ENCODE measurements at places on chromosomes 1 and 21.

- no peaks in the 10 kb centered on the region for H3K4me1 ChIP-seq
- H3K4me3 ChIP-seq = no peak overlapping the region
- no peak for DNase-seq
- no peak overlapping the region for H3K27ac ChIP-seq
These were observed 19.0 kb downstream of the BCAR3 start for GRCh38 chr1:93662481-93663207.

- H3K4me1 ChIP-seq = no peaks in the 10 kb centered on the region
- H3K4me3 ChIP-seq = no peak overlapping the region
- DNase-seq = no peak
- H3K27ac ChIP-seq = no peak overlapping the region
- H3K27me3 ChIP-seq = no peaks in the 10 kb centered on the region
These were observed 52.6 kb downstream of the KIF21B start for GRCh38 chr1:200970771-200971427.

- no peaks in the 10 kb centered on the region for H3K4me1 ChIP-seq
- H3K36me3 ChIP-seq = no peaks in the 10 kb centered on the region
- no peak overlapping the region for H3K27ac ChIP-seq
- no peak for DNase-seq
These were observed 178.8 kb downstream of the NRIP1 start for GRCh38 chr21:14886001-14886400.

DNA sequence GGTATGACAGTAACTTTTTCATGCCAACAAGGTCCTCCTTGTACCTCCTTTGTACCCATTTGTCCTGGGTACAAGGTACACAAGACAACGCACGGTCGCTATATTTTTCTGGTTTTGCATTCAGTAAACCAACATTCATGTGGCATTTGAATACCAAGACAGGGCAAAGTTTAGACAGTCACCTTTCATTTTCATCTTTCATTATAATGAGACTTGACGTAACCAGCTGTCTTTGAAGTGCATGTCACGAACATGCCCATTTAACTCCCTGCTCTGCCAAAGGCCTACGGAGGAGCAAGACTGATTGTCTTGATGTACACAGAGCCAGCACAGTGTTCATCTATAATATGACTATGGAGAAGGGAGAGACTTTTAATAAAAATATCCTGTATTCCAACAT, 91.0 kb downstream of the SETD4 start:
- H3K27ac ChIP-seq = no peak overlapping the region
- H3K36me3 ChIP-seq = no peaks in the 10 kb centered on the region
- DNase-seq = no peak

GRCh38 chr21:39664586-39664985, 51.8 kb downstream of the B3GALT5 start:
- DNase-seq = no peak
- no peaks in the 10 kb centered on the region for H3K36me3 ChIP-seq
- H3K27me3 ChIP-seq = no peaks in the 10 kb centered on the region
- no peak overlapping the region for H3K4me3 ChIP-seq
- no peak overlapping the region for H3K27ac ChIP-seq

GRCh38 chr1:6010554-6010953, 18.3 kb upstream of the NPHP4 start:
- no peaks in the 10 kb centered on the region for H3K36me3 ChIP-seq
- no peak for DNase-seq
- H3K4me1 ChIP-seq = peaks cover 5% of the 10 kb centered on the region
- no peak overlapping the region for H3K4me3 ChIP-seq
- no peak overlapping the region for H3K27ac ChIP-seq

GRCh38 chr1:54685335-54685905, 30.2 kb upstream of the TTC4 start:
- no peak overlapping the region for H3K4me3 ChIP-seq
- no peak for DNase-seq
- no peaks in the 10 kb centered on the region for H3K36me3 ChIP-seq
- no peaks in the 10 kb centered on the region for H3K4me1 ChIP-seq
- no peak overlapping the region for H3K27ac ChIP-seq

DNA sequence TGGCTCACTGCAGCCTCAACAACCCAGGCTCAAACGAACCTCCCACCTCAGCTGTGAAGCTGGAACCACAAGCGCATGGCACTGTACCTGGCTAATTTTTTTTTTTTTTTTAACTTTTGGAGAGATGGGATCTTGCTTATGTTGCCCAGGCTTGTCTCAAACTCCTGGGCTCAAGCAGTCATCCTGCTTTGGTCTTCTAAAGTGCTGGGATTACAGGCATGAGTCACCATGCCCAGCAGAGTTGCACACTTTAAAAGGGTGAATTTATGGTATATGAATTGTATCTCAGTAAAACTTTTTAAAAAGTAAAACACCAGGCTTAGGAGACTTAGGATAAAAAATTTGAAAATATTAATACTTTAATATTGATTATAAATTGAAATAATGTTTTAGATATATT, 99.1 kb downstream of the CLEC20A start:
- no peak overlapping the region for H3K27ac ChIP-seq
- no peak overlapping the region for H3K4me3 ChIP-seq
- DNase-seq = no peak
- no peaks in the 10 kb centered on the region for H3K4me1 ChIP-seq
- no peaks in the 10 kb centered on the region for H3K36me3 ChIP-seq

GRCh38 chr1:938711-939489, 15.2 kb downstream of the SAMD11 start:
- no peaks in the 10 kb centered on the region for H3K36me3 ChIP-seq
- no peak overlapping the region for H3K27ac ChIP-seq
- no peaks in the 10 kb centered on the region for H3K27me3 ChIP-seq
- peaks cover 28% of the 10 kb centered on the region for H3K4me1 ChIP-seq

- no peaks in the 10 kb centered on the region for H3K36me3 ChIP-seq
- no peak overlapping the region for H3K27ac ChIP-seq
- DNase-seq = peak; percentile 87
These were observed 149.0 kb downstream of the IGSF21 start for GRCh38 chr1:18256282-18257235.

GRCh38 chr1:167517535-167518330, 596 bp downstream of the CD247 start:
- peaks cover 10% of the 10 kb centered on the region for H3K4me1 ChIP-seq
- H3K4me3 ChIP-seq = no peak overlapping the region
- DNase-seq = no peak
- H3K27me3 ChIP-seq = no peaks in the 10 kb centered on the region

GRCh38 chr1:47681735-47682134, 243.9 kb downstream of the FOXD2 start:
- no peak overlapping the region for H3K27ac ChIP-seq
- H3K27me3 ChIP-seq = no peaks in the 10 kb centered on the region
- no peak for DNase-seq
- peaks cover 58% of the 10 kb centered on the region for H3K4me1 ChIP-seq
- no peak overlapping the region for H3K4me3 ChIP-seq

DNA sequence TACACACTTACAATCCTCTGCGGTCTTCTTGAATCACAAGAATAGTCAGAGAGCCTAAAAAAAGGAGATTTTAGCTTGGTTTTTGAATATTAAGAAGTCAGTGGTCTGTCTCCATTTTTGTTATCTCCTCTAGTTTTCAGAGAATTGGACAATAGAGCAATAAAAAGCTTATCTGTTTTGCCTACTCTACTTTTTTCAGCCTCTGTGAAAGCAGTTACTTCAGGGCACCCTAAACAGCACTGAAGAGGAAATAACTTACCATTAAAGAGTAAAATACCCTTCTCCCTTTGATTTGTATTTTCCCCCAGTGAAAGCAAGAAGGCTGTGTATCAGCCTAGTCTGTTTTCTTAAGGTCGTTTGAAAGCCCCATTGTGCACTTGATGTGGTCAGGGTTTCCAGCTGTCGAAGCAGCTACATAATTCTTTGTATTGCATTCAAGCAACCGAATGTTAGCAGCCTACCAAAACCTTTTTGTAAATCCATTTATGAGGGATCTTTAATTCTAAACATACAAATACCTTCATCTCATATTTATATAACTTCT, 1.0 kb downstream of the NTMT2 start:
- no peaks in the 10 kb centered on the region for H3K36me3 ChIP-seq
- no peak overlapping the region for H3K4me3 ChIP-seq
- DNase-seq = no peak
- H3K4me1 ChIP-seq = no peaks in the 10 kb centered on the region
- no peaks in the 10 kb centered on the region for H3K27me3 ChIP-seq

- H3K4me1 ChIP-seq = peaks cover 32% of the 10 kb centered on the region
- DNase-seq = no peak
- no peaks in the 10 kb centered on the region for H3K36me3 ChIP-seq
- no peak overlapping the region for H3K4me3 ChIP-seq
- no peaks in the 10 kb centered on the region for H3K27me3 ChIP-seq
These were observed 2.5 kb downstream of the S1PR1 start for GRCh38 chr1:101239095-101240040.

DNA sequence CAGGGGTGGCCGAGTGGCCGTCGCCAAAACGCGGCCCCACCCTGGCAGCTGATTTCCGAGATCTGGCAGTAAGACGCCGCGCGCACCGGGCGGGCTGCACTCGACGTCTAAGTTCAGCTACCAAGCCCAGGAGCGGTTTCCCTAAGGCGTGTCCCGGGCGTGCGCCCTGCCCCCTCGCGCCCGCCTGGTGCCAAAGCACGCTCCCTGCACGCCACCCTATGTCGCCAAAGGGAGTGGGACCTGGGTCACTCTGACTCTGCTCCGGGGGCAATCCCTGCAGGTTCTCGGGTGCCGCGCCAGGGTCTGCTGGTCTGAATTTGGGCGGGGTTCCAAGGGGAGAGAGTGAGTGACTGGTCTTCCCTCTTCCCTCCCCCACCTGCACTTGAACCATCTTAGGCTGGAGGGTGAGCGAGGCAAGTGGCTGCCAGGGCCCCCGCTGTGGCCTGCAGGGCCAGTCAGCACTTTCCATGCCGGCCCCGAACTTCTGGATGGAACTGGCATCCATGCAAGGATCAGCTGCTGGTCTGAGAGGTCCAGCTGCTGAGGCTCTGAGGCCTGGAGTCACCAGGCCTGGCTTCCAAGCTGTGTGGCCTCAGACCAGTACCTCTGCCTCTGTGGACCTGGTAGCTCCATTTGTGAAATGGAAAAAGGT, at the start of gene LRRC38:
Gene LRRC38 (minus strand): TSS at position 109 of the 652 bp plus-strand sequence. CDS start 410 bp downstream, outside the sequence.
- no peak for DNase-seq
- no peaks in the 10 kb centered on the region for H3K36me3 ChIP-seq
- H3K27ac ChIP-seq = no peak within 1 kb of the TSS
- no peaks in the 10 kb centered on the region for H3K4me1 ChIP-seq

DNA sequence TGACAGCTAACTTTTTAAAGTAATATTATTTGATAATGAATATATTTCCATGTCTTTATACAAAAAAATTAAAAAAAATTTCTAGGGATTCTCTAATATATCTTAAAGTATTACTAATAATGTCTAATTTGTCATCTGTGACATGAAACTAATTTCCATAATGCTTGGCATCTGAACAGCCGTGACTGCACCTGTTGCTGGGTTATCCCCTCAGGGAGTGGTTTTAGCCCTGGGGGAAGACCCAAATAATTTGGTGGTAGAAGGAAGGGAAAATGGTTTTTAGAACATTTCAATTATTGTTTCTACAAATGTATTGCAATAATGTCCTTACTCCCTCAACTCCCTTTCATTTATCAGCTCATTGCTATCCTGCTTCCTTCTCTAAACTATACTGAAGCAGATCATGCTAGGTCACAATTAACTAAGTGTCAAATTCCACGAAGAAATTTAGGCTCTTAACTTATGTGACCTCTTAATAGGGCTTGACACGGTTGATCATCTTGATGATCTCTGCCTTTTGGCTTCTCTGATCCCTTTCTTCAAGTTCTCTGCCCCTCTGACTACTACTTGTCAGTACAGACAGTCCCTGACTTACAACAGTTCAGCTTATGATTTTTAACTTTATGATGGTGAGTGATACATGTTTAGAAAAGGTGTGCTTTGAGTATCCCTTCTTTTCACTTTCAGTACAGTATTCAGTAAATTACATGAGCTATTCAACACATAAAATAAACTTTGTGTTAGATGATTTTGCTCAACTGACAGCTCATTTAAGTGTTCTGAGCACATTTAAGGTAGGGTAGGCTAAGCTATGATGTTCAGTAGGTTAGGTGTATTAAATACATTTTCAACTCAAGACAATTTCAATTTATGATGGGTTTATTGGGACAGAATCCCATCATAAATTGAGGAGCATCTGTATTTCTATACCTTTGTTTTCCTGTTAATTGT, 26.4 kb upstream of the DPH5 start:
- H3K27ac ChIP-seq = peak overlapping the region; percentile 42
- peaks cover 32% of the 10 kb centered on the region for H3K4me1 ChIP-seq
- H3K27me3 ChIP-seq = no peaks in the 10 kb centered on the region
- peak; percentile 81 for DNase-seq

- no peak overlapping the region for H3K4me3 ChIP-seq
- no peaks in the 10 kb centered on the region for H3K27me3 ChIP-seq
- no peaks in the 10 kb centered on the region for H3K4me1 ChIP-seq
- H3K36me3 ChIP-seq = no peaks in the 10 kb centered on the region
- no peak for DNase-seq
- no peak overlapping the region for H3K27ac ChIP-seq
These were observed 55.7 kb downstream of the WNT9A start for GRCh38 chr1:227891955-227892488.

GRCh38 chr1:192445839-192446489, 129.2 kb downstream of the RGS21 start:
- peaks cover 6% of the 10 kb centered on the region for H3K4me1 ChIP-seq
- DNase-seq = peak; percentile 84
- no peak overlapping the region for H3K27ac ChIP-seq
- no peak overlapping the region for H3K4me3 ChIP-seq

GRCh38 chr1:20992322-20993056, 184.2 kb downstream of the EIF4G3 start:
- peak overlapping the region; percentile 12 for H3K4me3 ChIP-seq
- H3K36me3 ChIP-seq = peaks cover 3% of the 10 kb centered on the region
- H3K27me3 ChIP-seq = no peaks in the 10 kb centered on the region

GRCh38 chr1:243550276-243550675, 294.4 kb downstream of the SDCCAG8 start:
- H3K4me1 ChIP-seq = peaks cover 7% of the 10 kb centered on the region
- no peaks in the 10 kb centered on the region for H3K27me3 ChIP-seq
- H3K4me3 ChIP-seq = no peak overlapping the region
- no peak for DNase-seq

GRCh38 chr1:41872074-41872473, 46.6 kb downstream of the HIVEP3 start:
- peak; percentile 51 for DNase-seq
- peaks cover 10% of the 10 kb centered on the region for H3K4me1 ChIP-seq

- H3K4me3 ChIP-seq = no peak overlapping the region
- H3K27ac ChIP-seq = no peak overlapping the region
- H3K36me3 ChIP-seq = peaks cover 41% of the 10 kb centered on the region
- DNase-seq = no peak
- H3K27me3 ChIP-seq = no peaks in the 10 kb centered on the region
- peaks cover 6% of the 10 kb centered on the region for H3K4me1 ChIP-seq
These were observed 9.5 kb downstream of the DENND2D start for GRCh38 chr1:111190931-111191451.

Measured in Karpas-422 (cell line).